Sciatic nerve (tissue), 2 donors: ENCODE measurements at places on chromosomes 1 and 21.

DNA sequence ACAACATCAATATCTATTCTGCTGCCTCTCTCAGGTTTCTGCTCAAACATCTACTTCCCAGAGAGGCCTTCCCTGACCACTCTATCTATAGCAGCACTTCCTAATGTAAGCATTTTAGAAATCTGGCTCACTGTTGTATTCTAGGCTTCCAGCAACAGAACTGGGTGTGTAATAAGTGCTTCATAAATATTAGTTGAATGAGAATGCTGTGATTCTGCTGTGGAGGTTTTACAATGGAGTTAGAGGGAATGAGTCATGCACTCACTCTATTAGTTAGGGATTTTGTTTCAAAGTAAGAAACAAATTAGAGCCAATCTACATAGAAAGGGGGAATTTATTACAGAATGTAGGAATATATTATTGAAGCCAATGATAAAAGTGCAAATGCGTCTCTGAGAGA is 38.6 kb upstream of the SLC35F3 start:
- no peak for DNase-seq

DNA sequence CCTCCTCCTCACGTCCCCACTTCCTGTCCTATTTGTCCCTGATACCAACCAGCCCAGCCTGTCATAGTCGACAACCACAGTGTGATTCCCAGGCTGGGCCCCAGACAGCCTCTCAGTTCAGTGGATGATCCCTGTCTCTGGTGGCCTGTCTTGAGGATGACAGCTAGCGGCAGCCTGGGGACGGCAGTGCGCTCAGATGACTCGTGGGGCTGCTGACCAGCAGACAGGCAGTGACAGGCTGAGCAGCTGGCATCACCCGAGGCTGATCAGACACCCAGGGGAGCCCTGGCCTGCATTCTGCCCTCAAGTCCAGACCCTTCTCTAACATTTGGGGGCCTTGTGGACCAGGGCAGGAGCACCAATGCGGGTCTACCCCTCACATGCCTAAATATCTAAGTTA is 21.0 kb downstream of the NKAIN1 start:
- no peak for DNase-seq

DNA sequence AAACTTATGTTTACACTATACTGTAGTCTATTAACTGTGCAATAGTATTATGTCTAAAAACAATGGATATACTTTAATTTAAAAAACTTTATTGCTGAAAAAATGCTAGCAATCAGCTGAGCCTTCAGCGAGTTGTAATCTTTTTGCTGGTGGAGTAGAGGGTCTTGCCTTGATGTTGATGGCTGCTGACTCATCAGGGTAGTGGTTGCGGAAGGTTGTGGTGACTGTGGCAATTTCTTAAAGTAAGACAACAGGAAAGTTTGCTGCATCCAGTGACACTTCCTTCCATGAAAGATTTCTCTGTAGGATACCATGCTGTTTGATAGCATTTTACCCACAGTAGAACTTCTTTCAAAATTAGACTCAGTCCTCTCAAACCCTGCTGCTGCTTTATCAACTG is 234.7 kb upstream of the CSF3R start:
- no peak for DNase-seq

DNA sequence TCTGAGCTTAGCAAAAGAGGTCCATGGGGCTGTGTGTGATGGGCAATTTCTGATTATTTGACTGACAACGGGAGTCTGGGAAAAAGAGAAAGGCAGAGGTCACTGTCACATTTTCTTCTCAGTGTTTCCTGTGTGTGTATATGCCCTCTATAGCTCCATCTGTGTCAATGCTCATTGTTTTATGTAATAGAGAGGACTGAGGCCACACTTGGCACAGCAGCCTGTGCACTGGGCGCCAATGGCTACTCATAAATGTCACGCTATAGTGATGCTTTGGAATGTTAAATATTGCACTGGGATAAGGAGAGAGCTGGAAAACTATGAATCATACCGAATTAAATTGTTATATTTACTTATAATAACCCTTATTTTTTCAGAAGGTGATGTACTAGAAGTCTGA is 365.4 kb downstream of the NEGR1 start:
- DNase-seq = no peak
